ENCODE measurements at places on chromosomes 7 and 10. TPM values are rescaled to one million over a fixed set of nuclear protein-coding genes. Genes with fewer than 3 reads are reported as not detected.

The PITRM1 gene
- polyA plus RNA-seq, result 46.6 TPM

The PTF1A gene
- not detected for polyA plus RNA-seq

The JCAD gene
- 12.2 TPM for polyA plus RNA-seq

The GBX1 gene
- polyA plus RNA-seq, result not detected

- no peak for DNase-seq
Measured at GRCh38 chr7:84248267-84248666, 53.7 kb upstream of the SEMA3A start.

DNA sequence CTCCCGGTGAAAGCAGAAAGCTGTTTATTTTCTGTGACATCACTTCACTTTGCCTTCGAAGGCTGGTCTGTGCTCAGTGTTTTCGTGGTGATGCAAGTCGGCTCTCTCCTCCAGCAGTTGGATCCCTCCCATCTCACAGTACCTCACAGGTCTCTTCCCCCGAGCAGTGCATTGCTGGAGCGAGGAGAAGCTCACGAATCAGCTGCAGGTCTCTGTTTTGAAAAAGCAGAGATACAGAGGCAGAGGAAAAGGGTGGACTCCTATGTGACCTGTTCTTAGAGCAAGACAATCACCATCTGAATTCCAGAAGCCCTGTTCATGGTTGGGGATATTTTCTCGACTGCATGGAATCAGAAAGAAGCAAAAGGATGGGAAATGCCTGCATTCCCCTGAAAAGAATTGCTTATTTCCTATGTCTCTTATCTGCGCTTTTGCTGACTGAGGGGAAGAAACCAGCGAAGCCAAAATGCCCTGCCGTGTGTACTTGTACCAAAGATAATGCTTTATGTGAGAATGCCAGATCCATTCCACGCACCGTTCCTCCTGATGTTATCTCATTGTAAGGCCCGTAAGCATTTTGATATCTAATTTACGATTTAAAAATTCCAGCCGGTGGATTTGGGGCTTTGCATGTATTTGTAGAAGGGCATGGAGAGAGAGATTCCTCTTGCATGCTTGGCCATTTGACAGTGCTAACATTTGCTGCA is at the start of gene LGI1:
LGI1 (plus strand) TSS at position 136 of the 707 bp plus-strand sequence; CDS start at position 345, 209 bp downstream.
- no peak for DNase-seq

DNA sequence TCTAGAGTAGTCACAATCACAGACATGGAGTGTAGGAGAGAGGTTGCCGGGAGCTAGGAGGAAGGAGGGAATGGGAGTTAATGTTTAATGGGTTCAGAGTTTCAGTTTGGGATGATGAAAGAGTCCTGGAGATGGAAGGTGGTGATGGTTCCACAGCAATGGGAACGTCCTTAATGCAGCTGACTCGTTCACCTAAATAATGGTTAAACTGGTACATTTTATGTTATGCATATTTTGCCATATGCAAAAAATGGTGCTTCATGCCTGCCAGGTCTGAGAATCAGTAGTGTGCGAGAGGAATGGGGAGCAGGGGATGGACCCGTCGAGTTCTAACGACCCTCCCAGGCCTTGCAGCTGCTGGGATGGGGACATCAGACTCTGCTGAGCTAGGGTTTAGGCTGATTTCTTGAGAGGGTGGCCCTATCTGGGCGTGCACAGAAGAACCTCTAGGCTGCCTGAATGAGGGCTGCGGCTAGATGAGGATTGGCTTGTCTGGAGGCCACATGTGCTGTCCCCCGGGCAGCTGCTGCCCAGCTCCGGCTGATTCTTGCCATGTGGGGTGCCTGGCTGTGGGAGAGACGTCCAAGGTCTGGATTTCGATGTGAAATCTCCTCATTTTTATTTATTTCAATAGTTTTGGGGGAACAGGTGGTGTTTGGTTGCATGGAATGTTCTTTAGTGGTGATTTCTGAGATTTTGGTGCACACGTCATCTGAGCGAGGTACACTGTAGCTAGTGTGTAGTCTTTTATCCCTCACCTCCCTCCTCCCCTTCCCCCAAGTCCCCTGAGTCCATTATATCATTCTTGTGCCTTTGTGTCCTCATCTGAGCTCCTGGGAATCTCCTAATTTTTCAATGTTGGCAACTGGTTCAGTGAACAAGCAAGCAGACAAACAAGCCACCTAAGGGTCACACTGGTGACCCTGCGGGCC is 116.0 kb downstream of the GRK5 start:
- DNase-seq, result no peak

DNA sequence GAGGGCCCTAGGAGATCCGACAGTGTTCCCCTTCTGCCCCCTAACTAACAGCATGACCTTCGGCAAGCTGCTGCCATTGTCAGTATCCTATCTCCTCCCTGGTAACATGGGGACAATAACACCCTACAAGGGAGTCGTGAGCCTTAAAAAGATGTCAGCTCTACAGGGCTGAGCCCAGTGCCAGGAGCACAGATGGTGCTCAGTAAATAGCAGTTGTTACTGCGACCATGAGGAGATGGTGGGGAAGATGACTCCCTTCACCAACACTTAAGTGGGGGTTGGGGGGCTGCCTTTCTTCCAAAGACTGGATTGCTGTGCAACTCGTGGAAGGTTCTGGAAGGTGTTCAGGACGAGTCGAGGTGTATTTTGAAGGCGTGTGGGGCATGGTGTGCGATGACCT is 29.5 kb upstream of the C10orf120 start:
- no peak for DNase-seq

- DNase-seq, result no peak
Measured at GRCh38 chr7:157645539-157645938, 308.7 kb downstream of the DNAJB6 start.

GRCh38 chr7:117683430-117684175 is 189.6 kb downstream of the CTTNBP2 start:
- DNase-seq, result no peak

DNA sequence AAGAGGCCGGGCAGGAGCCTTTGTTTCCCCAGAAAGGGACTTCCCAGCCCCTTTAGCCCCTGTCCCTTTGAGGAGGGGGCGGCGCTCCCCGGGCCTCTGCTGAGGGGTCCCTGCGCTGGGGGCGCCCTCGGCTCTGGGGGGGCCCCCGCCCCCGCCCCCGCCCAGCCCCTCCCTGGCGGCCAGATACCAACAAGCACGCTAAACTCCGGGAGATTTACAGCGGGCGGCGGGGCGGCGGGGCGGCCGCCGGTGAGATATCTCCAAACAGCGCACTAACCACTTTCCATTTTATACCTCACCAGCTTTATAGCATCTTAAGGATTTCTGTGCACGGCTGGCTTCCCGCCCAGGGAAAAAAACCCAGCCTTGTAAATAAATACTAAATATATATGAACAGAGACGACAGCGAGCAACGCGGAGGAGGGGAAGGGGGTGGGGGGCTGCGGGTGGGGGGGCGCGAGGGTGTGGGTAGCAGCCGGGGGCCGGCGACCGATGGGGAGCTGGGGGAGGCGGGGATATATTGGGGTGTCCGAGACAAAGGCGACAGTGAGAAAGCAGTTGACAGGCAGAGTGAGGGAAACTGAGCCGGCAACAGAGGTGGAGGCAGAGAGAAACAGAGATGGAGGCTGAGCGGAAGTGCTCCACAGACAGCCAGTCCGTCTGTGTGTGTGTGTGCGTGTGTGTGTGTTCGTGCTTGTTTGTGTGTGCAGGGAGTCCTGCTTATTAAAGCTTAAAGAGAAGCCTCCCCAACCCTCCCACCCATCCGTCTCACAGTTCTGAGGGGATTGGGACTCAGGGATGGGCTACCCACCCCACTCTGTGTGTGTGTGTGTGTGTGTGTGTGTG is 85.8 kb downstream of the HIF1AN start:
- DNase-seq, result peak; percentile 85

GRCh38 chr10:78959217-78959923 is 109.4 kb upstream of the ZMIZ1 start:
- DNase-seq, result peak; percentile 76

DNA sequence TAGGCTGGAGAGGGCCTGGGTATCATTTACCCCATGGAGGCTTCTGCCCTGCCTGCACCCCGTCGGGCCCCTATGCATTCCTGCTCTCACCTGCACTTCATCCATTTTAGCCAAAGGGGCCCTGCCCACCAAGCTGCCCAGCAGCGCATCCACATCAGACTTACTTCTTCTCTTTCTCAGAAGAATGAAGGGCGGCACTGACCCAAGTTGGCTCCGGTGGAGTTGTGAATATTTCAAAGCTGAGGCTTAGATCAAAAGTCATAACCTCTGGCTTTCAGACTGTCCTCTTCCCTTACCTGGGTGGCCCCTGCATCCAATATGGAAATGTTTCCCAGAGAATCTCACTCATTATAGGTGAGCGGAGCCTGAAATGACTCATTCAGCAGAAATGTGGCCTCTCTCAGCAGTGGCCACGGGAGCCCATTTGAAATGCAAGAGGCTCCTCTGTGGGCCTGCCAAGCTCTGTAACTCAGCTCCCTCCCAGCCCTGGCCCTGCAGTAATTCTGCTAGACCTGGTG is 117.6 kb upstream of the TCF7L2 start:
- no peak for DNase-seq

- no peak for DNase-seq
Measured at GRCh38 chr10:11253385-11254002, 235.8 kb downstream of the CELF2 start.

DNA sequence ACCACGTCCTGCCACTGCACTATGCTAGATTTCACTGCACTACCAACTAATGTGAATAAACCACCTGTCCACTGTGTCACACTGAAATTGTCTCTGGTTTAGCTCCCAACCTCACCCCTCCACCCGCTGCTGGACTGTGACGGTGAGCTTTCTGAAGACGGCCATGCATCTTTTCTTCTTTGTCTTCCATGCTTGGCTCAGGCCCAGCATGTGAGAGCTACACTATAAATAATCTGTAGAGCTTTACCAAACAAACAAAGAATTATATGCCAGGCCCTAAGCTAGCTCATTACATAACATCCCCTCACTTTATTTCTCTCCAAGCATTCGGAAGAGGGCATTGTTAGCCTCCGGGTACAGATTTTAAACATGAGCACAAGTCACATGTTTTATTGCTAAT is 633.2 kb downstream of the TNS3 start:
- DNase-seq, result no peak

DNA sequence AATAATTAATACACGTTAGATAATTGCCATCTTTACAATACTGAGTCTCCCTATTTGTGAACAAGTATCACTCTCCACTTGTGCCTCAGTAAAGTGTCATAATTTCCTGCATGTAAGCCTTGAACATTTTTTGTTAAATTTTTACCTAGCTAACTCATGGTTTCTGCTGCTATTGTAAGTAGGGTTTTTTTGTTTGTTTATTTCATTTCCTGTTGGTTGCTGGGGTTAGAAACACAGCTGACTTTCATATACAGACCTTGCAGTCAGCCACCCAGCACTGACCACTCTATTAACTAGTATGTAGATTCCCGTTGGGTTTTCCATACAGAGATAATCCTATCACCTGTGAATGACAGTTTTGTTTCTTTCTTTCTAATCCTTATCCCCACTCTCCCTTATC is 133.3 kb downstream of the MPP7 start:
- DNase-seq, result no peak

DNA sequence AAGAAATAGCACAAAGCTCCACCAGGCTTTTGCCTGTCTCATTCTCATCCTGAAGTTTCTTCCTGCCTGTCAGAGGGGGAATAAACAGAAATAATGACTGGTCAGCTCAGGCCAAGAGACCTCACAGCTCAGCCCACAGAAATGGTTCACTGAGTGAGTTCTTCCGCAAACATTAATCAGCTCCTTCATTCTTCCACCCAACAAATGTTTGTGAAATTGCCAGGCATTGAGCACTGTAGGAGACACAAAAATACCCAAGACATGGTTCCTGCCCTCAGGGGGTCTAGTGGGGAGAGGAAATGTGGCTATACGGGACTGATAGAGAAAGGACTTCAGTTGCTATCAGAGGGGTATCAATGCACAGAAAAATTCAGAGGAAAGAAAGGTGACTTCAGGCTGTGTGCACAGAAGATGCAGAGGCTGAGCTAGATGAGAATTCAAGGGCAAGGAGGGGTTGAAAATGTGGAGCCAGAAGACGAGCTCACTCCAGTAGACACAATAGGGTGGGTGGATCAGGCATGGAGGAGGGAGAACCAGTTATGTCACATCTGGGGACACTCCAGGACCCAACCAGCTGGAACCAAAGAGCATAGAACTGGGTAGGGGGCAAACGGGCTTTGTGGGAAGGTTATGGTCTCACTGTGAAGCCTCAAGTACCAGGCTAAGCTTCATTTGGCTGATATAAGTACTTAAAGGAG is 20.9 kb downstream of the MYOF start:
- DNase-seq, result no peak

DNA sequence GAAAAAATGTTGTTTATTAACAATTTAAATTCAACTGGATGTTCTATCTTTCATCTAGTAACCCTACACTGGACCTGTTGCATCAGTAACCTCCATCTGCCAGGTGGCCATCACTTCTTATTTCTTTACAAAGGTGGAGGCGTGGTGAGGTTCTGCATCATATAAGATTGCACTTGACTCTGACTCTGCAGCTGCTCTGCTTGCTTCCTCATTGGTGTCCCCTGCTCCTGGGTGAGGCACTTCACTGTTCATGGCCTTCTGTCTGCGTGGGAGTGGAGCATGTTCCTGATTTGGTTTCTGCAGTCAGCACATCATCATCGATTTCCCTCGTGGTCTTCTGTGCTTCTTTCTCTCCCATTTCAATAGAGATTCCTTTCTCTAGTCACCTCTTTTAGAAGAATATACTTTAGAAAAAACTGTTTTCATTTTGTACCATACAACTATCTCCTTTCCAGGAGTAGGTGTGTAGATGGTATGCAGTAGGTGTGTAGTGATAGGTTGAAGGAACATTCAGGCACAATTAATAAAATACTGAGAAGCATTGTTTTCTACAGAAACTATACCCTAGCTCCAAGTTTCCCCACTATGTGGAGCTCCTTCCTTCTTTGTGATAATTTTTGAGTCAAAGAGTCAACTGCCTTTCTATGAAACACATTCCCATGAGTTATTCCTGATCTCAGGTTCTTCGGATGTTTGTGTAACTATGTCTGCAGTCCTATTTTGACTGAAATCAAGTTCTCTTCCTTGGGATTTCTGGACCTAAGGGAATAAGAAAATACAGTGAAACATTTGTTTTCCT is 231.7 kb upstream of the CNTNAP2 start:
- DNase-seq, result peak; percentile 10

DNA sequence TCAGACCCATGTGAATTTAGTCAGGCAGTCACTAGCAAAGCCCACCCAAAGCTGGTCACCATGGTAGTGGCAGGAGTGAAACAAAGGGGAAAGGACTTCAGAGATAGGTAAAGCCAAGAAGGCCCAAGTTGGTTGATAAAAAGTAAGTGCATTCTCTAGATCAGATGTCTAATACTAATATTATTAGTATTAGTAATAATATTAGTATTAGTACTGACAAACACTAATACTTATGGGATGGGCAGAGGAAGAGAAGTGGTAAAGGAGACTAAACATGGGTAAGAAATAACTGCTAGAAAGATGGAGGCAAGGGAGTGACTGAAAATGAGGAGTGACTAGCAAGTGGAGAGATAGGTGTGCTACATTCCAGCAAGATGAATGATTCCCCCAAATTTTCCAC is 46.6 kb upstream of the PHYHIPL start:
- no peak for DNase-seq

GRCh38 chr7:88522771-88523293 is 216.1 kb upstream of the STEAP4 start:
- DNase-seq, result peak; percentile 30

- DNase-seq, result peak; percentile 22
Measured at GRCh38 chr10:79932841-79933379, 16.0 kb downstream of the SFTPD start.

- DNase-seq, result peak; percentile 96
Measured at GRCh38 chr7:44767912-44768627, 19.4 kb downstream of the ZMIZ2 start.

GRCh38 chr10:74821501-74821900 is 4.9 kb upstream of the KAT6B start:
- no peak for DNase-seq

- DNase-seq, result no peak
Measured at GRCh38 chr10:86759073-86759672, 2.8 kb downstream of the BMPR1A start.
